ENCODE measurements at places on chromosomes 12 and 14. TPM values are rescaled to one million over a fixed set of nuclear protein-coding genes. Genes with fewer than 3 reads are reported as not detected.

Gene IGFBP6
- total RNA-seq: 121 TPM

Gene MSI1
- total RNA-seq: not detected

GRCh38 chr12:1575408-1576401 lies 18.7 kb downstream of the FBXL14 start:
- peak; percentile 18 for DNase-seq

DNA sequence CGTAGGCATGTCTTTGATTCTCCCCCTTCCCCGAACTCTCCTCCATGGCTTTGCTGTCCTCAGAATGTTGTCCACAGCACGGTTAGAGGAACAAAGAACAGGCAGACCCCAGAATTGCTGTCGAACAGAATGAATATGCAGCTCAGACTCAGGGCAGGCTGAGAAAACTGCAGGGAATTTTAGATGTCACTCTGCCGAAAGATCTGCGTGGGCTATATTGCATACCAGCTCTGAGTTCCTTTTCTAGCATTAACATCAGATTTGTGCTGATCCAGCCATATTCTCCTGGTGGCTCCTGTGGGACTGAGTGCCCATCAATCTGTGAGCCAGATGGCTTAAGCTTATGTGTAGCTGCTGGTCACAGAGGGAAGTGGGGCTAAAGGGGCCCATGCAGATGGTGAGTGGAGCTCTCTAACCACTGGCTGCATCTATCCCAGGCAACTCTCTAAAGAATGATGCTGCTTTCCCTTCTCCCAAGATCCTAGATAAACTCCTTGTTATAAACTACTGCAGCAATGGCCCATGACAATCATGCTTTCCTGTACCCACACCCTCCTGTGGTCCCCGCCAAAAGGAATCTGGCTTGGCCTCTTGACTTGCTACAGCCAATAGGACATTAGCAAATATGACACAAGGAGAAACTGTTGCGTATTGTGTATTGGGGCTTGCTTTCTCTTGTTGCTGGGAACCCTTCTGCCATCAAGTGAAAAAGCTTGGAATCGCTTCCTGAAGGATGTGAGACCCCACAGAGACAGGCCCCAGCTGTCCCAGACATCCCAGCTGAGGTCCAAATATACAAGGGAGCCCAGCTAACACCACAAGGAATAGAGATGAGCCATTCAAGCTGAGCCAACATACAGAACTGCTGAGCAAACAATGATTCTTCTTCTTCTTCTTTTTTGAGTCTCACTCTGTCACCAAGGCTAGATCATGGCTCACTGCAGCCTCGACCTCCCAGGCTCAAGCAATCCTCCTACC lies 101.3 kb downstream of the FOXN3 start:
- DNase-seq: no peak

GRCh38 chr12:112108202-112109079 lies at the start of gene NAA25:
NAA25 (minus strand) TSS chr12:112108783; CDS start chr12:112108773, 10 bp downstream.
- peak; percentile 91 for DNase-seq

GRCh38 chr12:13744561-13744960 lies 236.8 kb downstream of the GRIN2B start:
- DNase-seq: no peak

DNA sequence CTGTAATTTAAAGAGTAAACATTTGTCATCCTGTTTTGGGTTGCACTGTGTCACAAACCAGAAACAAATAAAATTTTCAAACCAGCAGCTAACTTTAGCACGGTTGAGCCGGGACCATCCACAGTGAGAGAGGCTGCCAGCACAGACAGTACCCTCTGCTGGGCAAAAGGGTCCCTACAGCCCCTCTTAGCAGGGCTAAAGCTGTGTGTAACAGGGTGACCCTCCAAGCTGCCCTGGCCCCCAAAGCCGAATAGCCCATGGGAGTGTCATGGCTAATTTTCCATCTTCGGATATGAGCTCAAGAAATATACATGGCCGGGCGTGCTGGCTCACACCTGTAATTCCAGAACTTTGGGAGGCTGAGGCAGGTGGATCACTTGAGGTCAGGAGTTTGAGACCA lies 157.1 kb upstream of the GRIN2B start:
- DNase-seq: no peak

GRCh38 chr12:12481631-12482030 lies 81.0 kb downstream of the DUSP16 start:
- no peak for DNase-seq

DNA sequence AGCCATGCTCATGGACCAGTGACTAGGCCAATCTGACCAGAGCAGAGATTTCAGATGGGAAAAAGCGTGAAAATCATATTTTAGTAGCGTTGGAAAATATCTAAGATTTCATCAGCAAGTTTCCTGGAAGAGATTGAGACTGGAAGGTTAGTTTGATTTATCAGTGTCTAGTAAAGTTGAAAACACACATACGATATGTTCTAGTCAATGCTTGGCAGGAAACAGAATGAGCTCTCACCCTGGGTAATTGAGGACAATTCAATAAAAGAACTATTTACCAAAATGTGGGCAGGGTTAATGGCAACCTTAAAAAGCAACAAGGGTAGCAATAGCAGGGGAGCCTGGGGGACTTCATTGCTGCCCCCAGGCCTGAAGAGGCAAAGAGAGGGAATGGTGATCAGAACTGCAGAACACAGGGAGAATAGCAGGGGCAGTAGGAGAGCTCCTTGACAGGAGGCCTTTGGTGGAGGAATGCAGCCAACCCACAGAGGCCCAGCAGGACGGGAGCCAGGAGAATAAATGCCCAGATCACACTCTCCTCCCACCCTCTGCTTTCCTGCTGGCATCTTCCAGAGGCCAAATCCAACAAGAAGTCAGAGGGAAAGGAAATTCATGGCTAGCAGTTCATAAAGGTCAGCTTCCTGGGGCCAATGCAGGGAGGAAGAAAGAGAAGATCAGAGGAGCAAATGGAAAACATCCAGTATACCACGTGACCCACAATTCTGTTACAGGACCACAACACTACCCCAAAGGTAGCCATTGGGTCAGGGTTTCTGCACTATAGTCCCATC lies 27.6 kb upstream of the LRP6 start:
- DNase-seq: no peak

DNA sequence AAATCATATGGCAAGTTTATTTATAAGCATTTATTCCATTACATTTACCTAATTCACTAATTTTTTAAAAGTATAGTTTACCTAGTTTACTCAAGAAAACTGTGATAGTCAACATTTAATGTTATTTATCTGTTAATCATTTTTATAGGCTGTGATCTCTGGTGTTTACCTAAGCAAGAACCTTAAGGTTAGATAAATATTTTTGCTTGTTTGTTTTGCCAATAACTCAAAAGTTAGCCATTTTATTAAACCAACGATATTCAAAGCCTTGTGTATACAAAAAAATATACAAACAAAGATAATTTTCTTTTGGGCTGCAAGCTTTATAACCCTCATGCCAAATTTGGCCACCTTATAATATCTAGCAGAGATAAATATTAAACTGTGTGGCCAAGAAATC lies 157.3 kb downstream of the SLCO1B3 start:
- no peak for DNase-seq

Measured in thyroid gland (tissue), 4 donors.